ENCODE measurements at places on chromosomes 1 and 21.

- DNase-seq: no peak
Observed at GRCh38 chr1:212791261-212791675, 309 bp downstream of the NSL1 start.

- DNase-seq: peak; percentile 43
Observed at GRCh38 chr1:204207136-204207616, 6.6 kb downstream of the GOLT1A start.

DNA sequence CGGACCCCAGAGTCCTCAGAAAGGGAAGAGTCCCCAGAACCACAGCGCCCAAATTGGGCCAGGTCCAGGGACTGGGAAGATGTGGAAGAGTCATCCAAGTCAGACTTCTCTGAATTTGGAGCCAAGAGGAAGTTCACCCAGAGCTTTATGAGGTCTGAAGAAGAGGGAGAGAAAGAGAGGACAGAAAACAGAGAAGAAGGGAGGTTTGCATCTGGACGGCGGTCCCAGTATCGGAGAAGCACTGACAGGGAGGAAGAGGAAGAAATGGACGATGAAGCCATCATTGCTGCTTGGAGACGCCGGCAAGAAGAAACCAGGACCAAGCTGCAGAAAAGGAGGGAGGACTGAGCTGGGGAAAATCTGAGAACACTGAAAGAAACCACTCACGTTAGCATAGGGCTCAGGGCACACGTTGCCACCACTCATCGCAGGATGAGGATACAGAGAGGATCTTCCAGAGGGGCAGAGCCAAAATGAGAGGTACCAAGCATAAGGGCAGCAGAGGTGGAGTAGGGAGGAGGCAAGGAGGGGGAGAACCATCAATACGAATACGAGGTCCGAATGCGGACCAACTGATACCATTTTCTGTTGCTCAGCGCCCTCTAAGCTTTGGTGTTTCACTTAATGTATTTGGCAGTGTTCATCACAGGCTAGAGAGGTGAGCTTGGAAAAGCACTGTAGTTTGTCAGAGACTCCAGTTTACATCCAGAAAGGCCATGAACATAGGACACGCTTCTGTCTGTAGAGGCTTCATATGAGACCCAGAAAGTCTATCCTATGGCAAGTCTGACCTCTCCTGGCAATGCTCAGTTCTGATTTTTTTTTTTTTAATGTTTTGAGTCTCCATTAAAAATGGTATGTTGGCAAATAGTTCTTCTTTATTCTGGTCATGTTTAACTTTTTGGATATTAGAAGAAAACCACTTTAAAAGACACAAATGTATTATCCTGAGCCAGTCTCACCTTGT is 34.7 kb downstream of the STYXL2 start:
- DNase-seq: no peak

DNA sequence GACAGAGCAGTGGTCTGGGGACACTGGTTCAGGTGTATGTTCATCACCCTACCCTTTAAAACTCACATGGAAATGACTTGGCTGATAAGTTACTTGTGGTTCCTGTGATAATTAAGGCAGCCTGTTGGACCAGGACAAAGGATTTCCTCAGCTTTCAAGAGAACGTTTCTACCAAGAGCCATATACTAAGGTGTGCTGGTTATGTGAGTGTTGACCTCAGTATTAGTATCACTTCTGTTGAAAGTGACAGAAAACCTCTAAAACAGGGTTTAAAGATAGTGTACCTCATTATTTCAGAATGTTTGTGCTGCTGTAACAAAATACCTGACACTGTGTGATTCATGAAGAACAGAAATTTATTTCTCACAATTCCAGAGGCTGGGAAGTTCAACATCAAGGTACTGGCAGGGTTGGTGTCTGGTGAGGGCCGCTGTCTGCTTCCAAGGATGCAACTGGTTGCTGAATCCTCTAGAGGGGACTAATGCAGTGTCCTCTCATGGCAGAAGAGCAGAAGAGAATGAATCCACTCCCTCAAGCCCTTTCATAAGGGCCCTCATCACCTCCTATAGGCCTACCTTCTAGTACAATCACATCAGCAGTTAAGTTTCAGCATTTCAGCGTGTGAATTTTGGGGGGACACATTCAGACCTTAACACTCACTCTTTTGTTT is 54.9 kb downstream of the UCK2 start:
- no peak for DNase-seq

DNA sequence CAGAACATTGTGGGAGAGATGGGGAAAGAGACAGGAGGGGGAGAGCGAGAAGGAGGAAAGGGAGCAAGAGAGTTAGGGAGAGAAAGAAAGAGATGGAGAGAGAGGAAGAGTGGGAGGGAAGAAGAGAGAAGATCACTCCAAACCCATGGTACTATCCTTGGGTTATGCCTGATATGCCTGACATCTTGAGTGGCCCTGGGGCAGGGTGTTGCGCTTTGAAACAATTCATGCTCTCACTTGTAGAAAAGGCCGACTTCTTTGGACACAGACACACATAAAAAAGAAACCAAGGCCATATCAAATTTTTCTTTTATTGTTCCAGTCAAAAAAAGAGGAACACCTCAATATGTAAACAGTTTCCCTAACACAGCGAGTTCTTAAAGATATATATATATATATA is 240.5 kb downstream of the DYRK1A start:
- no peak for DNase-seq

GRCh38 chr1:5388622-5389021 is 603.6 kb downstream of the NPHP4 start:
- DNase-seq: no peak
